Stimulated activated CD8-positive, alpha-beta memory T cell treated with anti-CD3 and anti-CD28 coated beads, Interleukin-15, amount 100 ng/mL, for 48 hours (primary cell): ENCODE measurements at places on chromosomes 3 and 15.

GRCh38 chr15:98062869-98063268 lies 102.4 kb downstream of the ARRDC4 start:
- no peak for DNase-seq

DNA sequence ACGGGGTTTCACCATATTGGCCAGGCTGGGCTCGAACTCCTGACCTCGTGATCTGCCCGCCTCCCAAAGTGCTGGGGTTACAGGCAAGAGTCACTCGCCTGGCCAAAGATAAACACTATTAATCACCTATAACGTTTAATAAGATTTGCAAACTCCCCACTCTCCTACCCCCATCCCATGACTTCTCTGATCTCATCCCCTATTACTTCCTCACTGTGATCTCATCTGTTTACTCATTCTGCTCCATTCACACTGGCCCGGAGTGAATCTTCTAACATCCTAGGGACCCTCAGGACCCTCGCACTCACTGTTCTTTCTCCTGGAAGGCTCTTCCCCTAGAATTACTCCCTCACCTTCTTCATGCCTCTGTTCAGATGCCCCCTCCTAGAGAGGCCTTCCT lies 78.9 kb downstream of the DGKG start:
- DNase-seq, result no peak

- DNase-seq, result no peak
These were observed 24.0 kb upstream of the SRP14 start for GRCh38 chr15:40062816-40063562.

DNA sequence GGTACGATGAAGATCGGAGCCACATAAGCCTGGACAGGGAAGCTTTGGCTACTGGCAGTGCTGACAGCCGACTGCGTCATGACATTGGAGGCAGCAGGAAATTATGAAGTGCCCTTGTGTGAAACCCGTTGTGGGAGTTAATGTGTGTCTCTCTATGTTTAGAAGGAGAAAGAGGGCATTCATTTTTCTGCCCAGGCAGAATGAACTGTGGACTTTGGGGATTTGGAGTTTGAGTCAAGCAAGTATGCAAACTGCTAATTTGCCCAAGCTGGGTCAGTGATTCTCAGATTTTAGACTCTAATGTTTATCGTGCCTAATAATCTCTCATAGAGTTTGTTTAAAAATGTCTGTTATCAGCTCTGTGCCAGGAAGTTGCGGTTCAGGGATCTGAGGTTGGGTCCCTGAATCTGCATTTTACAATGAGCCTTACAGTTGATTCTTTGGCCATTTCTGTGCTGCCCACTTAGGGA lies 5.6 kb downstream of the CTXND1 start:
- DNase-seq, result no peak

DNA sequence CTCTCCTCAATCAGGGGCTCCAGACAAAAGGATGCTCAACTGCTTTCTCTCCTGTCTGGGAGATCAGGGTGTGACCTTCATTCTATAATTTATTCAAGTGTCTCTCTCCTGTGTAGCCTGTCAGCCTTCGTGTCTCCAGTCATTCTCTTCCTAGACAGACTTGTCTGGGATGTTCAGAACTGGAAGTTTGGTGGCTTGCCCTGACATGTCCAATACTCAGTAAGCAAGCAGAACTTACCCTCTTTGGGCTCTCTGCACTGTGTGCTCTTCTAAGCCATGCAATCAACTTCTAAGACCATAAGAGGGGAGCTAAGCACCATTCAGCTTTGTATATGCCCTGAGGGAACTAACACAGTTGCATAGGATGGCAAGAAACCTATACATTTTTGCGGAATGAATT lies 14.1 kb downstream of the ACKR2 start:
- DNase-seq, result no peak
